MG63 (cell line): ENCODE measurements at places on chromosomes 4 and X. TPM values are rescaled to one million over a fixed set of nuclear protein-coding genes. Genes with fewer than 3 reads are reported as not detected.

- DNase-seq: no peak
Measured at GRCh38 chr4:122824616-122825015, 2.0 kb upstream of the FGF2 start.

GRCh38 chr4:135966936-135967335 lies 1565.4 kb downstream of the PCDH18 start:
- no peak for DNase-seq

DNA sequence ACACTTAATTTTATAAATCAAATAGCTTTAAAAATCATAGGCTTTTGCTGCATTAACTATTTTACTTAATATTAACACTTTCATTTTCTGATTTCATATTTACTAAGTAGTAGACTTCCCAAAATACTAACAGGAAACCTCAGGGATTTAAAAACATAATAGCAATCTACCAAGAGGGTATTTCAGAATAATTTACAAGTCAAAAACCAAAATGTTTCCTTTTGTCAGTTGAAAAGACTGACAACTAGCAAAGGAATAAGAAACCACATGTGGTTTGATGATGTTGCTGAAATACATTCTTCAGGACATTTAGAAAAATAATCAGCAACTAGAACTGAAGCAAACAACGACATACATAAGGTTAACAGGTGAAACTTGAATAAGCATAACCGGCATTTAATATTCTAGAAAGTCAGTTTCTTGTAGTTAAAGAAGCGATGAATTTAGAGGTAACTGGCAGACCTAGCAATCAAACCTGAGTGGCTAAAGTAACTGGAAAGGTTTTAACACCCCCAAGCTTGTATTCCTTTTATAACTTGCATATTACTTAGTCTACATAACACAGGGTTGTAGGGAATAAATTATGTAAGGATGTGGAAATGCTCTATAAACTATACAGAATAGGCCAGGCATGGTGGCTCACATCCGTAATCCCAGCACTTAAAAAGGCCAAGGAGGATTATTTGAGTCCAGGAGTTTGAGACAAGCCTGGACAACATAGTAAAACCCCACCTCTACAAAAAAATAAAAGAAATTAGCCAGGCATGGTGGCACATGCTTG lies 40.0 kb downstream of the DHX15 start:
- DNase-seq: no peak

GRCh38 chr4:8468746-8469535 lies 28.4 kb downstream of the TRMT44 start:
- DNase-seq: peak; percentile 54

- no peak for DNase-seq
Measured at GRCh38 chrX:40320819-40321218, 223.1 kb upstream of the BCOR start.

DNA sequence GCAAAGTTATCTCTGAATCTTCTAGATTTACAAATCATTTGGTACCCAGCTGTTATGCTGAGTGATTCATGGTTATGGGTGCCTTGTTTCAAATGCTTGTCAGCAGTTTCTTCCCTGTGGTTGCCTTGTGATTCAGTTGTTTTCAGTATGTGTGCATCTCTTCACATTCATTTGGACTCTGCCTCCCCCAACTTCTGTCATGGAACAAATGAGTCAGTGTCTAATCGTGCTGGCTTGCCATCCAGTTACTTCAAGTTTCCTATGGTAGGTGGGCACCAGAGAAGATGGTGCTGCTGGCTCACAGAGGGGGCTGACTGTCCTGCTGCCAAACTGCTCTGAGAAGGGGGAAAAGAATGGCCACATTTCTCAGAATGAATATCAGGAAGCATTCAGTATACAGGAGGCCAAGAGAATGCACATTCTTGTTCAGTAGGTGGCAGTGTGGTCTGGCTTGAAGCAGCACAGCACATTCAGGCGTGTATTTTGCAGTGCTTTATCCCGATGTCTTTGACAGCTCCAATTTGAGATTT lies 260.9 kb downstream of the GLUD2 start:
- DNase-seq: peak; percentile 28

DNA sequence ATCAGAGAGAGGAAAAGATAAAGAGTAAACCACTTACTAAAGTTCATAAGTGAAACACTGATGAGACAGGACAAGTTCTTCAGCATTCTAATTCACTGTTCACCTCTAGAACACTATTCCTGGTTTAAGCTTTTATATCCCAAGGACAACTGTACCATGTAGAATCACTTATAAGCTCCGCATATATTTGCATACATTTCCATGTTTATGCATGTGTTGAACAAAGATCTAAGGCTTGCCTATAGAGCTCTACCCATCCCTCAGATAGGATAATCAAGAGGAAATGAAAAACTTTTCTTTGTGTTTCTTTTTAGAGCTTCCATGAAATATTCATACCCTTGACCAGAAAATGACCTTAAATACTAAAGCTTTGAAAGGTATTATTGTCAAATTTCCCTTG lies 156.9 kb upstream of the BMP3 start:
- no peak for DNase-seq

- peak; percentile 52 for DNase-seq
Measured at GRCh38 chrX:538311-538710, 92.3 kb upstream of the SHOX start.

DNA sequence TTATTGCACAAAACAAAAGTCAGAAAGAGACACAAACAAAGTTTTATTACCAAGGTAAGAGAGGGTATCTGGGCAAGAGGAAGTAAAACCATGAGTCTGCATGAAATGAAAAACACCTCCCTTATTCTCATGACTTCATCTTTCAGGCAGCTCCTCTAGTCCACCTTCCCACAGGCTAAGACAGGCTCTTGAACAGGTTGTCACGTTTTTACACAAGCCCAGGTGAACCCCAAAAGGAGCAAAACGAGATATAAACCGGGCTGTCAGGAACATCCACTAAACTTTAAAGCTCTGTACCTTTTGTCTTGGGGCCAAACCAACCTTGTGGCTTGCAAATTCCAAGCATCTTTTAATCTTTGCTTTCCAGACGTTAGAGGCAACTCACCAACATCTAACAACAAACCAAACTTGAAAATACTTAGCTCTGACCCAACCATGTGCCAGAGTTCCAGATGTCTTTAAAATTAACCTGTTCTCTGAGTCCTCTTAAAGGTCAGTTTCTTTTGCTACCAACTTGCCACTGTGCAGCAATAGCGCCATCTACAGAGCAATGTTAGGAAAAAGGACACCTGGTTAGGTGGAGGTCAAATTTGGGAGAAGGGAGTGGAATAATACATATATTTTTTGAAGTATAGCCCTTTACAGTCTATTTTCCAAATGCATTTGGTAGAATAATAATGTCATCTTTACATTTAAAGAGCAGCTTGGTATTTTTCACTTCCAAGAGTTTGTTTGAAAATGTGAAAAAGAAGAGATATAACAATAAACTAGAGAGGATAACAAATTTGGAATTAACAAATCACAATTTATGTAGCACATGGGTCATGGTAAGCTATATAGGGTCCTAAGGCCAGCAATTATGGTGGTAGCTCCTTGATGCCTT lies 73.1 kb downstream of the QRFPR start:
- DNase-seq: peak; percentile 14

DNA sequence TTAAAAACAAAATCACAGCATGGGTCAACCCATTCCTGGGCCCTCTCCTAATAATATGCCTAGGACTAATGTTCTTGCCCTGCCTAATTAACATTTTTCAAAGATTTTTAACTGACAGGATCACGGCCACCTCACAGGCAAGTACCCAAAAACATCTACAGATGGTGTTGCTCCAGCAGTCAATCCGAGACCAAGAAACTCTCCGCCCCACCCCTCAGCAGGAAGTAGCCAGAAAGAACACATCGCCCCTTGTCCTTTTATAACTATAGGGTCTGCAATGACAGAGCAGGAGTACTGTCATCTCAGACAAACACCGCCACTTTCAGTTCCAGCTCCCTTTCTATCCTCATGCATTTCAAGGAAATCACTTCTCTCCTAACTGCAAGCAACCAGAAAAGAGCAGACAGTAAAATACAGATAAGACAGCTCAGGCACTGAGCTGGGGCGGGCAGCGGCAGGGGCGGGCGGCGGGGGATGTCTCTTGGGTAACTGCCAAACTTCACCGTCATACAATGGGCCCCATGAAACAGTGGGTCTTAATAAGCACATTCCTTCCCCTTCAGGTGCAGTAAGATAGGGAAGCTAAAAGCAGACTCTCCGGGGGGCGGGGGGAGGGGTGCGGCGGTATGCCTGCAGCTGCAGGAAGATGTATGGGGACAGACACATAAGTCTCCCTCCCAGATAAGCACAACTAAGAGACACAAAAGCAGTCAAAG lies 67.4 kb downstream of the ZNF182 start:
- no peak for DNase-seq

- no peak for DNase-seq
Measured at GRCh38 chr4:10416441-10416840, 40.8 kb downstream of the ZNF518B start.

- DNase-seq: no peak
Measured at GRCh38 chr4:23855912-23856605, 33.8 kb downstream of the PPARGC1A start.

DNA sequence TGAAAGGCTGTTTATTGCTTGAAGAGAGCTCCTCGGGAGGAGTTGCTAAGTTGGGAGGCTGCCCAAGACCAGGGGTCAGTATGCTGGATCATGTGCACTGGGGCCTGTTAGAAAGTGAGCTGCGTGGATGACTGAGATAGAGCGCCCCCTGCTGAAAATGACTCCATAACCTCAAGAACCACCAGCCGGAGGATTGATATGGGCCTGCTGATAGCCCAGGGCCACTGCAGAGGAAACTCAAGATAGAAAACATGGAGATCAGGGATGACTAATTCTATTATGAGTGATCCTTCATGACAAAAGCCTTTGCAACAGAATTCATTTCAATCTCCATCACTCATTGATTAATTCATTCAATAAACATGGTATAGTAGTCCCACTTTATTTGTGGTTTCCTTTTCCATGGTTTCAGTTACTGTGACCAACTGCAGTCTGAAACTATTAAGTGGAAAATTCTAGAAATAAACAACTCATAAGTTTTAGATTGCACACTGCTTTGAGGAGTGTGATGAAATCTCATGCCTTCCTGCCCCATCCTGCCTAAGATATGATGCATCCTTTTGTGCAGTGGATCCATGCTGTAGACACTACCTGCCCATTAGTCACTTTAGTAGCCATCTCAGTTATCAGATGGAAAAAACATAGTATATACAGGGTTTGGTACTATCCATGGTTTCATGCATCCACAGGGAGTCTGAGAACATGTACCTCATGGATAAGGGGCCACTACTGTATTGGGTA lies 126.7 kb upstream of the MBNL3 start:
- DNase-seq: peak; percentile 9

DNA sequence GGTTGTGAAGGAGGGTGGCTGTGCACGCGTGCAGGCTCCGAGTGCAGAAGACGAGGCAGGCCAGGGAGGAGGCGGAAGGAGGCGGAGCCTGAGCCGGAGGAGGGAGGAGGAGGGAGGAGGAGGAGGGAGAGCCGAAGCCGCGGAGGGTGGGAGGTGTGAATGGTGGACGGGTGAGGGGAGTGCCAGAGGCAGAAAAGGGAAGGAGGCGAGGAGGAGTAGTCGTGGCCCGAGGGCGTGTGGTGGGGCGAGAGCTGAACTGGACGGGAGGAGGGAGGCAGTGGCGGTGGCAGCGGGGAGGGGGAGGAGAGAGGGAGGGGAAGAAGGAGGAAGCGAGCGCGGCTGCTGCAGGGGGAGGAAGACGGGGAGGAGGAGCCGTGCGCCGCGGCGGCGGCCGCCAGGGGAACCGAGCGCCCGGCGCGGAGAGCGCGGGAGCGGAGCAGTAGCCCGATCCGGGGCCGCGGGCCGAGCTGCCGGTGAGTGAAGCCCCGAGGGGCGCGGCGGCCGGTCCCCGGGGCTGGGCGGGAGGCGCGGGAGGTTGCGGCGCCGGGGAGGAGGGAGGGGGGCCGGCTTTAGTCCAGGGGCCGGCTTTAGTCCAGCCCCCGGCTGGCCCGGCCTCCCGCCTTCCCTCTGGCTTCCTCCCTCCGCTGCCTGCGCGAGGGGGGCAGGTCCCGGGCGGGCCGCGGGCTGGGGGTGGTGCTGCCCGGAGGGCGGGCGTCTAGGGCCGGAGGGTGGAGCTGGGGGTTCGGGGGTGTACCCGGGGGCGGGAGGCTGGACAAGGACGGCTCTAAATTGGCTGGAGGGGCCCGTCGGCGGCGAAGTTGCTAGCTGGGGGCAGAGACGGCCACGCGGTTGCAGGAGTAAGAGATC lies at the start of gene TMEM164:
Gene TMEM164, plus strand, starts transcription at position 815 of the 867 bp plus-strand sequence. CDS start 661 bp downstream, outside the sequence.
- peak; percentile 84 for DNase-seq

DNA sequence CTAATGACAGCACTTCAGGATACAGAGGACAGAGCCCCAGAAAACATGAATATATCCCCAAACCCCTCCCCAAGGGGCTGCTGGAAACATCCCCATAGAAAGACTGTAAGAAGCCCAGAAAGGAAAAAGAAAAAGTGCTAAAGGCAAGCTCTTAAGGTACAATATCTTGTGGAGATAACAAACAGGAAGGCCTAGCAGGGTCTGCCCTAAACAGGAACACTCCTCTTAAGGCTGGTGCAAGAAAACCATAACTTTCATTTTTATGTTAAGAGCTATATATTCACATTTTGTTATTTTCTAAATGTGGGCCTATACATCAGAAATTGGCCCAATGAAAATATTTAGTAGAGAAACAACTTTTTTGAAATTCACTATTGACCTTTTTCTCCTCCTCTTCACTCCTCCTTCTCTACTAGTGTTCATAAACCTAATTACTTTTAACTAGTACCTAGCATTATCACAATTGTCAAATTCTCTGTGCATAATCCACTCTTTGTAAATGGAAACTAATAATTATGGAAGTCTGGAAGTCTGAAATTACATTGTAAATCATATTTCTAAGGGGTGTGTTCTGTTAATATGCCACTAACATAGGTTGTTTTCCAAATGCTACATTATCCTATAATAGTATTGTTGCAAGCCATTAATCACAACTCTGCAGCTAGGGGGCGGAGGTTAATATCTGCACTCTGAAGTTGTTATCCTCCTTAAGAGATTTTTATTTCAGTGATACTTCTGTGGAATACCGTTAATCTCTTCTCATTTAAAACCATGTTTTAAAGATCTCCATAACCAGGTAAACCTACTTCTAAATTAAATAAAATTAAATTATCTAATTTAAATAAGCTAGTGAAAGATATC lies 59.8 kb downstream of the CASK start:
- DNase-seq: no peak

DNA sequence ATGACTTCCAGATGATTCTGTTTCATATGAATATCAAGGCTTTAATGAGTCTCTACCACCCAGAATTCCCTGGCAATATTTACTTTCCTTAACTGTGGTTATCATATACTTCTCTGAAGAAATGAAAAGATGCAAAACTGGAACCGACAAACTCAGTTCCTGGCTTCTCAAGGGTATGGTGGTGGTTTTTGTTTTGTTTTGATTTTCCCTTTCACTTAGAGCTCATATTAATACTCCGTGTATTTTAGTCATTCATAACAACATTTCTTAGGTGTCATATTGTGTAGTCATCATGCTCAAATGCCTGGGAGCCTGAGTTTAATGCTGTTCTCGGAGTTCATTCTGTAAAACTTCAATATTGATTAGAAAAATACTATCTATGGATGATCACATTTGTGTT lies 665 bp downstream of the TRPC5OS start:
- no peak for DNase-seq

VEGFD gene
- not detected in 2 replicates for total RNA-seq

AKAP4 gene
- not detected in 2 replicates for total RNA-seq

CT55 gene
- not detected in 2 replicates for total RNA-seq

BTC gene
- total RNA-seq: not detected in 2 replicates
